DND-41 (cell line): ENCODE measurements at places on chromosomes 11 and 22.
A peak's percentile ranks its signal among the peaks of the same experiment; 100 is the strongest.

- no peak for DNase-seq
Measured at GRCh38 chr11:12854829-12855228, 154.3 kb upstream of the RASSF10 start.

DNA sequence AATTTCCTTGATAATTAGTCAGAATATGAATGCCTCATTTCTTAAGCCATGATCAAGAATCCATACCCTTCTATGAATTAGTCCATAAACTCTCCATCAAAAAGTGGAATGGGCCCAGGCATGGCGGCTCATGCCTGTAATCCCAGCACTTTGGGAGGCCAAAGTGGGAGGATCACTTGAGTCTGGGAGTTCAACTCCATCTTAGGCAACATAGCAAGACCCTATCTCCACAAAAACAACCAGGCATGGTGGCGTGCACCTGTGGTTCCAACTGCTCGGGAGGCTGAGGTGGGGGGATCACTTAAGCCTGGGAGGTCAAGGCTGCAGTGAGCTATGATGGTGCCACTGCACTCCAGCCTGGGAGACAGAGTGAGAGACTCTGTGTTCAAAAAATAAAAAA, 52.1 kb upstream of the SHANK2 start:
- no peak for DNase-seq

DNA sequence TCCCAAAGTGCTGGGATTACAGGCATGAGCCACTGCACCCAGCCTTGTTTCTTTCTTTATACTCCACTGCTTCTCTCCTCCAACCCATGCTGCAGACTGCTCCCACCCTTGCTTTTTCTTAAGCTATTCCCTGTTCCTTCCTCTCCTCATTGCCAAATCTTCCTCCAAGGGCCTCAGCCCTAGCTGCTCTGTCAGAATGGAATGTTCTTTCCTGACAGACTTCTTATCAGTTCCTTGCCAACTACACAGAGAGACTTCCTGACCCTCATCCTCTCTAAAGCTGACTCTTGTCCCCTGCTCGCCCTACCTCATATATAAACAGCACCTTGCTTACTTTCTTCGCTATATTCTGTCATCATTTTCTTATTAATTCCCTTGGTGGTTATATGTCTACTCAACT, 16.9 kb upstream of the PIK3C2A start:
- no peak for DNase-seq

DNA sequence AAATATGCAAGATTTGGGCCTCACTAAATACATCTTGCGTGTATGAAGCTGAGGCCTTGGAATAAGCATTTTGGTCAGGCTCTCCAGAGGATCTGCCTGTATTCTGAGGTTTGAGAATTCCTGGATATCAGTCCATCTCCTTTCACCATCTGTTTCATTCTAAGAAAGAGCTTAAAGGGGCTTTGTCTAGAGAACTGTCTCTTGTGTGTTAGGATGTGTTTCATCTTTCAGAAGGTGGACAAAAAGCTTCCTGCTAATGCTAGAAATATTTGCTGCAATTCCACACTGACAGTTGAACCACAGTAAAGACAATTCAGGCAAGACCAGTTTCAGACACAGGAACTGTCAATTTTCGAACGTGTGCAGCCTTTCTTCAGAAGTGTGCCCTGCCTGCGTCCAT, 185.4 kb downstream of the DBX1 start:
- no peak for DNase-seq

GRCh38 chr22:36702842-36703215, 723 bp downstream of the CACNG2 start:
- no peak for DNase-seq

- DNase-seq = no peak
Measured at GRCh38 chr11:27248576-27249509, 114.2 kb downstream of the CCDC34 start.

- no peak for DNase-seq
Measured at GRCh38 chr11:14251754-14252153, 107.2 kb downstream of the RRAS2 start.

DNA sequence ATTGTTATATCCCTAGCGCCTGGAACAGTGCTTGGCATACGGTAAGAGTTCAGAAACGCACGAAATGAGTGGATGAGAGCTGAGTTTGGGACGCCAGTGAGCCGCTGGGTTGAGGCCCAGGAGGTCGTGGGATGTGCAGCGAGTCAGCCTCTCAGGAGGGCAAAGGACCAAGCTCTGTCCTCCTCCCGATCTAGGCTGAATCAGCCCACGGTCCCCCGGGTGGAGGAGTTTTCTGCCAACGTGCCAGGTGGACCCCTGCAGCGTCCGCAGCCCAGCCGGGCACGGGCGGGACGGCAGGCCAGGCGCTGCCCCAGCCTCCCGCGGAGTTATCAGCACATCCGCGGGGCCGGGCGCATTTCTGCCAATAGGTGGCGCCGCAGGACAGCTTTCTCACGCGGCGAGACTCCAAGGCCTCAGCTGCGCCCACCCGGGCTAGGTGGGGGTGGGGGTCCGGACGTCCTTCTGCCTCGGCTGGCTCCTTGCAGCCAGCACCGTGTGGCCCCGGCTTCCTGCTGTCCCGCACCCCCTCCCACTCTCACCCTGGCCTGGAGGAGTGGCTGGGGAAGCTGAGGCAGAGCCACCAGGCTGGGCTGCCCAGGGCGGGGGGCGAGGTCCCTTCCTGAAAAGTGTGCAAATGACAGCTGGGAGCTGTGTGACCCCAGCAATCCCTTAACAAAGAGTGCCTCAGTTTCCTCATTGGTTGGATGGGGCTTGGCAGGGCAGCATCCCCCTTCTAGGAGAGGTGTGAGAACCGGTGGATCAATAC, 2.2 kb upstream of the RPS19BP1 start:
- DNase-seq = peak; percentile 89

DNA sequence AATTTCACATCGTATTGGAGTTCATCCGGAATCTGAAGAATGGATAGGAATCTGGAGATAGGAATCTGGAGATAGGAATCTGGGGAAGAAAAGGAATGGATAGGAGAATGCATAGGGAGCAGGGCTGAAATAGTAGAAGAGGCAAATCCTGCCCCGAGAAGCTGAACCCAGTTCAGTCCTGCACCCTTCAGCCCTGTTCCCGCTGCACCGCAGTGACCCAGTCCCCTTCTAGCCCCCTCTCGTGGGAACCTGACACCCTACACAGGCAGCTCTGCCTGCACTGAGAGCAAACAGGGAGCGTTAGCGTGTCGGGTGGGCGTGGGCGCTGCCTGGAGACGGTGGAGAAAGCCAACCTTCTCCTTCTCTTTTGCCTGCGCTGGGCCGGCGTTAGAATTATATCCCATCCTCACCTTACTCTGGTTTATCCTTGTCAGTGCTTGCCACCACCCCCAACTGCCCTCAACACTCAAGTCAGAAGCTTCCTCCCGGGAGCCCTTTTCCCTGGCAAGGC, 1.0 kb upstream of the CCKBR start:
- no peak for DNase-seq

DNA sequence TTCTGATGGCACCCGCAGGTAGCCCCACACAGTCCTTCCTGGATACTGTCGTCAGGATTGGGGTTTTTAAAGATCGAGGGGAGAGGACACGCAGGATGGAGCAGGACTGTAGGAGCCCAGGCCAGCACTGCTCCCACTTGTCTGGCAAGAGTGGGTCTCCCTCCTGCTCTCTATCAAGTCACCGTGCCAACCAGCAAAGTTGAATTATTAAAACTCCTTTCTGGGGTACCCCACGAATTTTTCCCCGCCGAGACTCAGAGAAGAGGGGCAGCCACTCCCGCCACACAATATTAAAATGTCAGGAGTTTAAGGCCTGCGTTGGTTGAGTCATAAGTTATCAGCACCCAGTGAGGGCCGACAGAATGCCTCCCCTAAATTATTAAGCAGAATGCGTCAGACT, 10.1 kb downstream of the LMO1 start:
- DNase-seq = no peak

GRCh38 chr11:19551457-19551856, 161.2 kb upstream of the NAV2 start:
- DNase-seq = no peak

DNA sequence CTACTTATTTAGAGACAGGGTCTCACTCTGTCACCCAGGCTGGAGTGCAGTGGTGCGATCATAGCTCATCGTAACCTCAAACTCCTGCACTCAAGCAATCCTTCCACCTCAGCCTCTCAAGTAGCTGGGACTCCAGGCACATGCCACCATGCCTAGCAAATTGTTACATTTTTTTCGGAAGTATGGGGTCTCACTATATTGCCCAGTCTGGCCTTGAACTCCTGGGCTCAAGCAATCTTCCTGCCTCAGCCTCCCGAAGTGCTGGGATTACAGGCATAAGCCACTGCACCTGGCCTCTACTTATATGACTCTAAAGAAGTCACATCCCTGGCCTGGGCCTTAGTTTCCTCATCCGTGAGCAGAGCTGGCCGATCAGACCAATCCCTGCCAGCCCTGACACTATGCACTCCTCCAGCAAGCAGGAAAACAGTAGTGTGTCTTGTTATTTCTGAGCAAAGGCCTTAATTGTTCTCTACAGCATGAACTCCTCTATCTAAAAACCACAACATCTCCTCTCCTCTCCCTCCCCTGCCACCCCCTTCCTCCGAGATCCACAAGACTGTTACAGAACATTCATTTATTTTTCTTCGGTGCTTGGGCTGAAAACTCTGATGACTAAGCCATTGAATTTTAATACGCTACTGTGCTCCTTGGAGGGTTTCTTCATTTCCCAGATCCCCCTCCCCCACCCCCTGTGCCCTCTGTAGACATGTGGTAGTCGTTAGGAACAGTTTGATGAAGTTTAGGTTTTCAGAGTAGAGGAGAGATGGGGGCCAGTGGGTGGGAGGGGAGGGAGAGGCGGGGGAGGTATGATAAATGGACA, 91.5 kb downstream of the ABTB2 start:
- DNase-seq = no peak

- DNase-seq = no peak
Measured at GRCh38 chr22:39242595-39243438, 2.0 kb downstream of the PDGFB start.

DNA sequence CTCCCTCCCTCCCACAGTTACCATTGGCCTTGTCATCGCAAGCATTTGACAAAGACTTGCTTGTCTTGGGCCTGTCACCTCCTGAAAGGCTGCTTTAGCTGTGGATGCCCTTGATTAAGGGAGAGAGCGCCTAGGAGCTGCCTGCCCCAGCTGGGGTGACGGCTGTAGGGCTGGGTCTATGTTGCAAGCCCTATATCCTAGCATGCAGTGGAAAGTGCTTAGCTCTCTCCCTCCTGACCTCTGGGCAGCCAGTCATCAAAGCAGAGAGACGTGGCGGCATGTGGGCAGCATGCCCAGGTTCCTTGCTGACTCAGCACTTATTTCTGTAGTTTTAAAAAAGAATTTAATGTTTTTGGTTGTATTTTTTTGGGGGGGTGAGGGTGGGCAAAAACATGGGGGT, 75.9 kb downstream of the BARX2 start:
- no peak for DNase-seq

- DNase-seq = no peak
Measured at GRCh38 chr11:22347857-22348487, 9.8 kb downstream of the SLC17A6 start.

DNA sequence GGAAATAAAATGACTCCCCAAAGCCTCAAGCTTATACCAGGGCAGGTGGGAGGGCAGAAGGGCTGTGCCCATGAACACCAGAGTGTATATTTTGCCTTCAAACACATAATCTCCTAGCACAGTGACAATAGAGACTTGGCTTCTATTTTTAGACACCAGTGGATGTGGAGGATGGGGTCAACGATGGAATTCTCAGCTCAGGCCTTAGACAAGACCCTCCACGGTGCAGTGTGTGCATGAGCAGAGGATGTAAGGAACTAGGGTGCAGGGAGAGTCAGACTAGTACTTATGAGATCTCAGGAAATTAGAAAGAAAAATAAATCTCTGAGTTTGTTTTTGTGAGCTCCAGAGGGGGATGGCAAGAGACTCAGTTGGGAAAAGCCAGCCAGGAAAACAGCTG, 113.6 kb upstream of the CADM1 start:
- DNase-seq = no peak

- no peak for DNase-seq
Measured at GRCh38 chr11:13851691-13852090, 110.8 kb upstream of the SPON1 start.

DNA sequence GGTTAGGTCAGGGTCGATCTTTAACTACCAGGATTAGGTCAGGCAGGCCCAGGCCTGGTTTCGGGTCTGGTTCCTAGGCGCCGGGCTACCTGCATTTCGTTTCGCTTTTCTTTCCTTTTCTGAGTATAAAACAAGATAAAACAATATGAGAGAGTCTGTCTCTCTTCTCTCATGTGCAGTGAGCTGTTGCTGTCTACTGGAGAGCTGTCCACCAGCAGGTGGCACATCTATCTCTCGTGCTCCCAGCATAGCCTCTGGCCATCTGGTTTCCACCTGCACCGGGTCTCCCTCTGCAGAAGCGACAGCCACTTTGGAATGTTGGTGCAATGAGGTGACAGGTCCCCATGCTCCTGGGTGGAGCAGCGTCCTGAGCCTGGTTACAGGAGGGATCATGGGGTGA, 27.6 kb downstream of the RIBC2 start:
- DNase-seq = peak; percentile 21

DNA sequence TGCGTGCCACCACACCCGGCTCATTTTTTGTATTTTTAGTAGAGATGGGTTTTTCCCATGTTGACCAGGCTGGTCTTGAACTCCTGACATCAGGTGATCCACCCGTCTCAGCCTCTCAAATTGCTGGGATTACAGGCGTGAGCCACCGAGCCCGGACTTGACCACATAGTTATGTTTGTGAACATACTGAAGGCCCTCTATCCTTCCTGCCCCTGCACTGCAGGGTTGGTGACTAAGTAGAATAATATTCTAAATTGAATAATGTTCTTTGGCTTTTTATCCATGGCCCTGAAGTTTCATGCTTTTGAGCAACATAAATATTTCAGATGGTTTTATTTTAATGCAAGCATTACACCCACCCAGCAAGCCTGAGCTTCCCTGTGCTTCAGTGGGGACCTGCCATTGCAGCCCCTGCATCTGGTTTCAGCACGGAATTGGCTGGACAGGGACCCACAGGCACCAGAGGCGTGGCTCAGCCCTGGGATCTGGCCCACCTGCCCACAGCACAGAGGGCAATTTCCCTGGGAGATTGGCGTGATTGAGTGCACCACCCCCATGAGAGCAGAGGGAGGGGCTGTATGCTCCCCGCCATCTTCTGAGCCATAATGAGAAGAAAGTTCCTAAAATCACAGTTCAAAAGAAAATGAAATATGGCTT, 460.5 kb downstream of the BRD1 start:
- no peak for DNase-seq

- no peak for DNase-seq
Measured at GRCh38 chr11:47489395-47489755, 40.4 kb upstream of the RAPSN start.

- DNase-seq = no peak
Measured at GRCh38 chr11:14275076-14275475, 83.9 kb downstream of the RRAS2 start.

GRCh38 chr11:74989260-74989638, 516 bp downstream of the NEU3 start:
- peak; percentile 12 for DNase-seq

DNA sequence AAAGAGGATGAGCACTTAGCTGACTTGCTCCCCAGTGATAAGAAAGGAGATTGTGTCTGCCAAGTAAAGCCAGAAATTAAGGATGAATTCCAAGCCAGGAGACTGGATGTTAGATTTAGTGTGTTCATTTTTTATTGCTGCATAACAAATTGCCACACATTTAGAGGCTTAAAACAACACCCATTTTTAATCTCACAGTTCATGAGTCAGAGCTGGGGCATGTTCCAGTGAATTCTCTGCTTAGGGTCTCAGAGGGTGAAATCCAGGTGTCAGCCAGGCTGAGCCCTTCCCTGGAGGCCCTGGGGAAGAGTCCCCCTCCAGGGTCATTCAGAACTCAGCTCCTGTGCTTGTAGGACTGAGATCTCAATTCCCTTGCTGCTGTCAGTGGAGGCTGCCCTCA, 352.8 kb downstream of the BUD13 start:
- DNase-seq = no peak

GRCh38 chr11:113023228-113023627, 62.0 kb downstream of the NCAM1 start:
- no peak for DNase-seq
